ENCODE measurements at places on chromosomes 2 and 18.

- no peak overlapping the region for H3K4me3 ChIP-seq
- H3K4me1 ChIP-seq, result peaks cover 29% of the 10 kb centered on the region
- peak overlapping the region; percentile 78 for H3K27ac ChIP-seq
Measured at GRCh38 chr18:3466045-3466444, 16.1 kb downstream of the TGIF1 start.

DNA sequence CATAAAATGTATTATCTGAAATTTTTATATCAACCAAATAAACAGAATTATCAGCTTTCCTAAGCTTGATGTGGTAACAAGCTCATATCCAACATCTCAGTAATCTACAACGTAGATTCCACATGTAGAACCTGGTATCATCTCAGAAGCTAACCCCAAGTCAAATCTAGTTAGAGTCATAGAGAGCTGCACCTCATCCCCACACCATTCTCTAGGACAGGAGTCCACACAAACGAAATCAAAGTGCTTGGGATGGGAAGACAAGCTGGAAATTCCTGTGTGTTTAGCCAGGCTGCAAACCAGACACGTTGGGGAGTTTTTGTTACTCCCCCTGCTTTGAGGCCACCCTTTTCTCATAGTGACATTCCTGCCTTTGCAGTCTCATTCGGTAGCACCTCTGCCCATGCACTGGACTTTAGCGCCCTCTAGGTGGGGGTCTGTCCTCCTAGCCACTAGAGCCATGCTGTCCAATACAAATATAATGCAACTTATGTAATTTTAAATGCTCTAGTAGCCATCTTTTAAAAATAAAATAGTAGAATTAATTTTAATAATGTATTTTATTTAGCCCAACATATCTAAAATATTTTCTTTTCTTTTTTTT, 28.1 kb upstream of the SATB2 start:
- no peaks in the 10 kb centered on the region for H3K27me3 ChIP-seq
- no peak overlapping the region for H3K4me3 ChIP-seq
- H3K27ac ChIP-seq, result no peak overlapping the region
- peak; percentile 87 for DNase-seq
- no peaks in the 10 kb centered on the region for H3K36me3 ChIP-seq

GRCh38 chr2:100903534-100904258, 83.8 kb downstream of the NPAS2 start:
- H3K27ac ChIP-seq, result no peak overlapping the region
- H3K4me3 ChIP-seq, result no peak overlapping the region
- H3K27me3 ChIP-seq, result no peaks in the 10 kb centered on the region

DNA sequence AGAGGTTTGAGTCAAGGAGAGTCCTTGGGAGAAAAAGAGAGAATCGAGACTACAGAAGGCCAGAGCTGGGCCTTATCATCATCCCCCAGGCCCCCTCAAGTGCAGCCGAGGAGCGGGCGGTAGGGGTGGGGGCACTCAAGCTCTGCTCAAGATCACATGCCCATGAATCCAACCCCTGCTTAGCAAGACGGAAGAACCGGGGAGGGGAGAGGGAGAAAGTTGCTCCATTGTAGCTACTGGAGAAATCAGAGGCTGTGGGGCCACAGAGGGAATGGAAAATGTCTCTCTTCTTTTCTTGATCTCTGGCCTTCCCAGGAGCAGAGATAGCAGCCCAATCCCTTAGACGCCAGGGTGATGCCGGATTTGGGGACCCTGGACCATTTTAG, 14.6 kb downstream of the SLC4A3 start:
- H3K36me3 ChIP-seq, result no peaks in the 10 kb centered on the region
- peaks cover 4% of the 10 kb centered on the region for H3K27me3 ChIP-seq
- no peak for DNase-seq
- no peak overlapping the region for H3K27ac ChIP-seq
- no peak overlapping the region for H3K4me3 ChIP-seq
- peaks cover 13% of the 10 kb centered on the region for H3K4me1 ChIP-seq

DNA sequence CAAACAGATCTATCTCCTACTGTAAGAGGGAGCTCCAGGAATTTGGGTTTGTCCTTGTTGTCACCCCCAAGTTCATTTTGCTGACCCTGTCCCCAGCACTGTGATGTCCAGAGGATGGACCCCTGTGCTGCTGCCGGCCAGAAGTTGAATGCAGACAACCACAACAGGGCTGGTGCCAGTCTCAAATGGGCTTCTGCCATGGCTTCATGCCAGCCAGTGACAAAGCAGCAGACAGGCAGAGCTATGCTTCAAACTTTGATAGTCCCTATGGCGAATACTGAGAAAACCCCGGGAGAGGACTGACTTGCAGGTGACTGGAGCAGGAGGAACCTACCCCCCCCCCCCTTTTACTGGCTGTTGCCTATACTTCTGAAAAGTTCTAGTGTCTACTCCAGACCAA, 3.2 kb downstream of the SMAD7 start:
- no peaks in the 10 kb centered on the region for H3K36me3 ChIP-seq
- H3K4me1 ChIP-seq, result peaks cover 56% of the 10 kb centered on the region
- DNase-seq, result no peak
- H3K4me3 ChIP-seq, result peak overlapping the region; percentile 98

GRCh38 chr2:176102309-176102866, 2.8 kb downstream of the HOXD12 start:
- peaks cover 98% of the 10 kb centered on the region for H3K27me3 ChIP-seq
- no peaks in the 10 kb centered on the region for H3K36me3 ChIP-seq
- peaks cover 58% of the 10 kb centered on the region for H3K4me1 ChIP-seq
- no peak for DNase-seq
- H3K27ac ChIP-seq, result no peak overlapping the region

- no peak overlapping the region for H3K4me3 ChIP-seq
- H3K27me3 ChIP-seq, result peaks cover 48% of the 10 kb centered on the region
- H3K4me1 ChIP-seq, result peaks cover 25% of the 10 kb centered on the region
- H3K36me3 ChIP-seq, result no peaks in the 10 kb centered on the region
Measured at GRCh38 chr18:48133671-48134251, 203.3 kb upstream of the SMAD2 start.

- H3K36me3 ChIP-seq, result no peaks in the 10 kb centered on the region
- no peak for DNase-seq
- H3K27ac ChIP-seq, result no peak overlapping the region
- H3K4me1 ChIP-seq, result no peaks in the 10 kb centered on the region
Measured at GRCh38 chr18:55139307-55139706, 180.0 kb upstream of the CCDC68 start.

- no peak overlapping the region for H3K4me3 ChIP-seq
- no peak overlapping the region for H3K27ac ChIP-seq
- H3K36me3 ChIP-seq, result no peaks in the 10 kb centered on the region
- H3K4me1 ChIP-seq, result peaks cover 13% of the 10 kb centered on the region
- no peak for DNase-seq
Measured at GRCh38 chr2:160042054-160042453, 20.4 kb downstream of the PLA2R1 start.

- DNase-seq, result peak; percentile 40
- H3K4me3 ChIP-seq, result peak overlapping the region; percentile 83
- peaks cover 14% of the 10 kb centered on the region for H3K4me1 ChIP-seq
Measured at GRCh38 chr2:65057391-65058052, 1.3 kb downstream of the CEP68 start.

GRCh38 chr2:218885981-218886947, 5.6 kb downstream of the WNT10A start:
- H3K27me3 ChIP-seq, result peaks cover 98% of the 10 kb centered on the region
- no peak overlapping the region for H3K27ac ChIP-seq

Measured in GM23338 (cell line).